ENCODE measurements at places on chromosomes 11 and 22.

DNA sequence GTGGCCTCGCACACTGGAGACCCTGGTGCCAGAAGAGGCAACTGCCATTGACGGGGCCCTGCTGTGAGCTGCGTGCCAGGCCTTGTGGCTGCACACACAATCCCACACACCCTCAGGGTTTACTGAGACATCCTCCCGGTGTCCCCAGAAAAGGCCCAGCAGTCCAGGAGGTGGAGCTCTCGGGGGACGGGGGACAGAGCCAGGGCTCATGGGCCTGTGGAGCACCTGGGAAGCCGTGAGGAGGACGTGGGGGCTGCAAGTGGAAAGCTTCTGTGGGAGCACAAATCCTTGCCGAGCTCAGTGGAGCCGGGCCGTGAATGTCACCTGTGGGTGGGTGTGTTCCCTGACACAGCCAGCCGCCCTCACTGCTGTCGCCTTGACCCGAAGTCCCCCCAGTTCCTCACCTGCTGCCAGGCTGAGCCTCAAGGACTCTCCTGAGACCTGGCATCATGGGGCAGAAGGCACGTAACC lies 609.7 kb downstream of the TBC1D22A start:
- no peak overlapping the region for H3K27ac ChIP-seq
- H3K4me3 ChIP-seq = no peak overlapping the region
- H3K4me1 ChIP-seq = no peaks in the 10 kb centered on the region
- H3K36me3 ChIP-seq = no peaks in the 10 kb centered on the region

DNA sequence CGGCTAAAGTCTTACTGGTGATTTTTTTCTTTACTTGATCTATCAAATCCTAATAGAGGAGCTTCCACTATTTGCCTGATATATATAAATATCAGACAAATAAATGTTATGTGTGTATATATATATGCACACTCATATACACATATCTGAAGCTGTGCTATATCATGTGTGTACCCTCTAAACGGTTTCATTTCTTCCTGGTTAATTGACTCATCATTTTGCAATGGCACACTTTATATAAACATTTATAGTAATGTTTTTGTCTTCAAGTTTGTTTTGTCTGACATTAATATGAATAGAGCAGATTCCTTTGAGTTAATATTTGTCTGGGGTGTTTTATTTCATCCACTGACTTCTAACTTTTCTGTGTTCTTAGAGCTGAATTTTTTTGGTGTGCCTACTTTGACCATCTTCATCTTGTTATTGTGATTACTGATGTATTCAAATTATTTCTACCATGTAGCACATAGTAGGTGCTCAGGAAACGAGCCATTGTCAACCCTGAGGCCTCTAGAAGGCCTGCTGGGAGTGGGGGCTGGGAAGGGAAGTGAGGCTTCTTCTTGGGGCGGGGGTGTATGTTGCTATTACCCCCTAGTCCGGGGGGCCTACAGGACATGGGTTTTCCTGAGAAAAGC lies 82.6 kb downstream of the LRRC32 start:
- no peaks in the 10 kb centered on the region for H3K4me1 ChIP-seq
- H3K27ac ChIP-seq = peak overlapping the region; percentile 42
- no peak for DNase-seq
- H3K27me3 ChIP-seq = no peaks in the 10 kb centered on the region
- no peaks in the 10 kb centered on the region for H3K36me3 ChIP-seq
- H3K4me3 ChIP-seq = no peak overlapping the region

GRCh38 chr11:103997082-103997481 lies 39.4 kb upstream of the DDI1 start:
- no peaks in the 10 kb centered on the region for H3K27me3 ChIP-seq
- no peaks in the 10 kb centered on the region for H3K4me1 ChIP-seq
- no peaks in the 10 kb centered on the region for H3K36me3 ChIP-seq
- DNase-seq = no peak

- H3K36me3 ChIP-seq = no peaks in the 10 kb centered on the region
- H3K27me3 ChIP-seq = no peaks in the 10 kb centered on the region
- H3K27ac ChIP-seq = no peak overlapping the region
Observed at GRCh38 chr11:55895216-55895615, 12.1 kb downstream of the TRIM51 start.
